ENCODE measurements at places on chromosomes 16 and 17.

DNA sequence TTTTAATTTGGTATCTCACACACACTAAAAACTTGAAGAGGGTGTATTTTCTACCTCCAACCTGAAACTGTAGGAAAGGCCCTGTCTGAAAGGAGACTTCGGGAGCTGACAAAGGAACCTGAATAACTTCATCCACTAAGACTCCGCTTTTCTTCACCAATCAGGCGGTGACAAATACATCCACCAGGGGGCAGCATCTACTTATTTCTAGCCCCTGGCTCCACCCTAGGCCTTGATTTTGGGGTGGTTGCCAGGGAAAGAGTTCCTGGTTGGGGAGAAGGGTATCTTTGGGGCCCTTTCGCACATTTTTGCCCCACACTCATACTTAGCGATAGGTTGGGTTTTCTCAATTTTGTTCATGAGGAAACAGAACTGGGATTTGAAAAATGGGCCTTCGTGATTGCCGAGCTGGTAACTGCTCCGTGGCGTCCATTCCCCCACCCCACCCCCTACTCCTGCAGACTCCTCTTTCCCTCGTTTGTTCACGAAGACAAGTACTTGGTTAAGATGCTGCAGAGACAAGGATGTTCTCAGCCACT lies 4.8 kb upstream of the ARL4D start:
- peak; percentile 83 for DNase-seq

- DNase-seq = no peak
These were observed 5.4 kb upstream of the PRR35 start for GRCh38 chr16:554640-555365.

GRCh38 chr16:54477714-54478113 lies 191.1 kb upstream of the IRX3 start:
- no peak for DNase-seq

GRCh38 chr17:77269696-77270681 lies 129.2 kb downstream of the SEC14L1 start:
- DNase-seq = no peak

DNA sequence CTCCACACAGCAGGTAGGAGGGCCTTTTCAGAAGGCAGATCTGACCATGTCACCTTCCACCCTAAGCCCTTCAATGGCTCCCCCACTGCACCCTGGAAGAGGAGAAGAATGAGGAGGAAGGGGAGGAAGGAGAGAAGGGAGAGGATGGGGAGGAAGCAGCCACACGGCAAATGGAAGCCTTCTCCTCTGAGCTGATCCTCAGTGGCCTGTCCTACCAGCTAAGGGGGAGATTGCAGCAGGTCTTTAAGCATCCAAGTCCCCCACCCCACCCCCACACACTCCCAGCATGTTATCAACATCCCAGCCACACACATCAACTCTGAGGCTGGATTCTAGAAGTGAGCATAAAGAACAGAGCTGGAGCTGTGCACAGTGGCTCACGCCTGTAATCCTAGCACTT lies 46.2 kb upstream of the RBFOX3 start:
- DNase-seq = no peak

DNA sequence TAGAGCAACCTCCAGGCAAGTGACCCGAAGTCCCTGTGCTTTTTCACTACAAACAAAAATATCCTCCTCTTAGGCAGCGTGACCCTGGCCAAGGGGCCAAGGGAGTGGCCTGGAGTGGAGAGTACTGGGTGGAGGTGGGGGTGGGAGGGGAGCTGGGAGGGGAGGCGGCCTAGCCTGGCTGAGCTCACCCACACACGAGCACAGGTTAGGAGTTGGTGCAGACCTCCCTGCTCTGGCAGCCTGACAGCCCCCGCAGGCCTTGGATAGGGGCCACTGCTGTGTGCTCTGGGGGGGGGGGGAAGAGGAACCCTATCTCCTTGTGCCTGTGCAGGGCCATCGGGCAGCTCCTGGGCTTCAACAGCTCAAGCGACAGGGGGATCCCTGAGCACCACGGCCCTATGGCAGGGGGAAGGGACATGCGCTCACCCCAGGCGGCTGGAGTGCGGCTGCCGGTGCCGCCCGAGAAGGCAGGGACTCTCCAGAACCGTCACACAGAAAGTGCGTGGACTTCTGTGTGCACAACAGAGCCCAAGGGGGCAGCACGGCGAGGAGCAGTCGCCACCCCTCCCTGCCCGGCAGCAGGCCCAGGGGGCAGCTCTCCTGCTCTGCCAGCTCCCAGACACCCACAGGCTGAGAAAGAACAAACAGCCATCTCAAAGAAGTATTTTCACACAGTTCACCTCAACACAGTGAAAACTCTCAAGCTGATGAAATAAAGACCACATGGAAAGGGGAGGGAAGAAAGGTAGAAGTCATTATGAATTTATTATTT lies 13.3 kb downstream of the SLC16A3 start:
- peak; percentile 75 for DNase-seq

DNA sequence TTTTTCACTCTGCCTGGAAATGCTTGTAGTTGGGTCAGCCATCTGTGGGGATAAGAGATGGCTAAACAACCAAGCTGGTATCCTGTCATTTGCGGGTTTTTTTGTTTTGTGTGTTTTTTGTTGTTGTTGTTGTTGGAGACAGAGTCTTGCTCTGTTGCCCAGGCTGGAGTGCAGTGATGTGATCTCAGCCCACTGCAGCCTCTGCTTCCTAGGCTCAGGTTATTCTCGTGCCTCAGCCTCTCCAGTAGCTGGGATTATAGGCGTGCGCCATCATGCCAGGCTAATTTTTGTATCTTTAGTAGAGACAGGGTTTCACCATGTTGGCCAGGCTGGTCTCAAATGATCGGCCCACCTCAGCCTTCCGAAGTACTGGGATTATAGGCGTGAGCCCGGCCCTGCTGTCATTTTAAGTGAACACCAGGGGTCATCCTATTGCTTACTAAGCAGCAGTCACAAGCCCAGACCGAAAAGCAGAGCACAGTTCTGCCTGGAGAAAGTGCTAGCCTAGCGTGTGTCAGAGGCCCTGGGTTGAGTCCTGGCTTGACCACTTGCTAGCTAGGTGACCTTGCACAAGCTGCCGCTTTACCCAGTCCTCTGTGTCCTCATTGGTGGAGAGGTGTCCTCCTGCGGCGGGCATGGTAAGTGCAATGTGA lies 4.6 kb downstream of the SMCR8 start:
- DNase-seq = no peak

GRCh38 chr17:58079300-58080033 lies 3.8 kb upstream of the DYNLL2 start:
- no peak for DNase-seq

GRCh38 chr16:83308414-83308813 lies 499.4 kb upstream of the HSBP1 start:
- DNase-seq = no peak

DNA sequence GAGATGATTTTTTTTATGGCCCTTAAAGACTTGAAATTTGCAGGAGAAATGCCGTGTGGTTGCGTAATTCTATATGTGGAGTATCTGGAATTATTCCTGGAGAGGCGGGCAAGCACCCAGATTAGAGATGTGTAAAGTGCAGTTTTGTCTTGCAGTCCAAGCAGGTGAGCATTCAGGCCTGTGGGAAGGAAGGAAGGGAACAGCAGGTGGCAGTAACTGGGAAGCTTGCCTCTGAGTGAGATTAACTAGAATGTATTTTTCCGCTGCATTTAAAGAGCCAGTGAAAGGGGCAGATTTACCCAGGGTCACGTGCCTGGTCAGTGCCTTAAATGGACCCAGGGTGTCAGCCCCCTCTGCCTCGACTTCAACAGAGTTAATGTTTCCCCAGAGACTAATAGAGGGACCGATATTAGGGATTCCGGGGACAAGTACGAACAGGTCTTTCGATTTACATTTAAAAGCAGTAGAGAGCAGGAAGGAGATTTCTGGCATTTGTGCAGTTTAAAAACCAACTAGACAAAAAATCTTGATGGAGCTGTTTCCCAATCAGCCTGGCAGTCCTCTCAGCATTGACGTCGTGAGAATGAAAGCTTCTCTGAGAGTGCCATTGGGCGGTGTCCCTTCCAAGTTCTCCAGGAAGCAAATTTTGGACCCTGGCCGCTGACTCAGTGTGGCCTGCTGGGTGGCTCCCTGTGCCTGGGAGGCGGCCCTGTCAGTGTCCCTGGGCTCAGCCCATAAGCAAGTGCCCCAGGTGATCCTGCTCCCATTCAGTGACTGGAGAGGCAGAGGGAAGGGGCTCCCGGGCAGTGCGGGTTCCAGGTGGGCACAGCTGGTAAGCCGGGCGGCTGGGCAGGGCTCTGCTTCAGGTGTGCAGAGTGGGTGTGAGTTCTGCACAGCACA lies 38.2 kb downstream of the KSR1 start:
- peak; percentile 71 for DNase-seq

DNA sequence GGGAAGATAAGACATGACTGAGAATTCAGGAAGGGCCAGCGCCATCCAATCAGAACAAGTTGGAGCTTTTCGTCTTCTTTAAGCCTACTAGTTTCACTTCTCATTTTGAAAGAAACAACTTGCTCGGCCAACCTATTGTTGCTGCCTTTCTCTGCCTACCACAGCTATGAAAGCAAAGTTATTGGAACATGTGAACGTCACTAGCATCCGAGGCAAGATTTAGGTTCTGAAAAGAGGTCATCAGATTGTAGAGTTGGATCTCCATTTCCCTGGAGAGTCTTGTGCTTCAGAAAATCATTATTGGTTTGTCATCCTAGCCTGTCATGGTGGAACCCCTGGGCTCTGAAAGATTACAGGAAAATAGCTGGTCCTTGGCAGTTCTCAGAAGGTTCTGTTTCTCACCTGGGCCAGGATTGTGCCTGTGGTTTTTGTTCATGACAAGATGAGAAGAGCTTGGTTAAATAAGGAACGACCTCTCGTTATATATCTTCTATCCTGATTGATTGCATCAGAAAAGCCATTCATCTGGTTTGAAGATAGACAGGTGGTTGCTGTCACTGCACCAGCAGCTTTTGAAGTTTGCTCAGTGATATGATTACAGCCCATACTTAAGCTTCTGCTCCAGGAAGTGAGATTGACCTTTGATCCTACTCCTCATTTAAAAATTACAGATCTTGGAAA lies 25.3 kb downstream of the CDH13 start:
- DNase-seq = no peak

DNA sequence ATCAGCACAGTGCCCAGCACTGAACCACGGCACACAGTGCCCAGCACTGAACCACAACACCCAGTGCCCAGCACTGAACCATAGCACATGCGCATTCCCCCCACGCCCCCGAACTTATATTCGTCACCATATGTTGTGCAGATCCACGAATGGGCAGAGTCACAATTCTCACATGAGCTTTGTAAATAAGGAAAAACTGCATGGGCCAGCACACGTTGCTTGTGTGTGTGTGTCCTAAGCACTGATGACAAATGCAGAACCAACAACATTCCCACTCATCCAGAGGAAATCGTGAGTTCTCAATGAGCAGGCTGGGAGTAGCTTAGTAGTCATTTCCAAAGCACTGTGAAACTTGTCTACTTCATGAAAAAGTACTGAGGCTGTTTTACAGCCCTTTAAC lies 70.0 kb downstream of the ADCY9 start:
- DNase-seq = no peak

GRCh38 chr16:88960516-88960915 lies 16.5 kb downstream of the CBFA2T3 start:
- DNase-seq = no peak

- no peak for DNase-seq
These were observed 599.6 kb downstream of the TMEM114 start for GRCh38 chr16:7990626-7991260.

DNA sequence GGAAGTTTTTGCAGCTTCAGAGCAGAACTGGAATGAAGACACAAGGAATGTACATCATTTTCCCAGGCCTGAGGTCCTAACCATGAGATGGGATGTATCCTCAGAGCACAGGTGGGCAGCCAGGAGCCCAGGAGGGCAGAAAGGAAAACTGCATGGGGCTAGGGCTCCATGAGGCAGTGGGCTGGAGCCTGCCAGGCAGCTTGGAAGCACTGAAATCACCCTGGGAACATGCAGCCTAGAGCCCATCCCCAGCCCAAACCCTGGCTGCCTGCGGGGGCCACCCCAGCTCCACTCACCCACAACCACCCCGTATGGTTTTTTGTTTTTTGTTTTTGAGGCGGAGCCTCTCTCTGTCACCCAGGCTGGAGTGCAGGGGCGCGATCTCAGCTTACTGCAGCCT lies 86.2 kb upstream of the SIAH1 start:
- DNase-seq = no peak

DNA sequence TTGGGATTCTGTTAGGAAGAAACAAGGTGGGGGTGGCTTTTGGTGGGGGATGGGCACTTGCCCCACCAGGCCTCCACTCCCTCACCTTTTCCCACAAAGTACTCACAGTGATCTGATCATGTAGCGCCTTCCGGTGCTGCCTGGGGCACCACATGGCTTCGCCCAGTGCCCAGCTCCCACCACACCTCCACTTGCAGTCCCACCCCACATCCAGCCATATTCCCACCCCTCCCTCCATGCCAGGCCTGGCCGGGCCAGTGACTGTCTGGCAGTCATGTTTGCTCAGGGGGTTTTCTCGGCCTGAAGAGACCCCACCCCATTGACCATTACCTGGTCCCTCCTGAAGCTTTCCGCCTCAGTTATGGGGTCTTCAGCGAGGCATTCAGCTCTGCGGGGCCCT lies 201.5 kb downstream of the SPECC1 start:
- no peak for DNase-seq

DNA sequence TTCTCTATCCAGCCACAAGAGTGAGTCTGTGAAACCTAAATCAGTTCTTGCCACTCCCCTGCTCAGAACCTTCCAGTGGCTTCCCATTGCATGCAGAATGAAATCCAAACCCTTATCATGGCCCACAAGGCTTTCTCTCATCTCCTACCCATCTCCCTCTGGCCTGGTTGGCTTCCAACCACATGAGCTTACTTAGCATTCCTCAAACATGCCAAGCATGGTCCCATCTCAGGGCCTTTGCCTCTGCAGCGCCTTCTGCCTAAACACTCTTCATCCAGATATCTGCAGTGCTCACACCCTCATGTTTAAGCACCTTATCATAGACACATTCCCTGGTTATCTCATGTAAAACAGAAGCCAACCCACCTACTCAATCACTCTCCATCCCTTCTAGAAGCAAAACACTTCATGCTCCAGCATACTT lies 15.5 kb downstream of the TK2 start:
- DNase-seq = no peak

DNA sequence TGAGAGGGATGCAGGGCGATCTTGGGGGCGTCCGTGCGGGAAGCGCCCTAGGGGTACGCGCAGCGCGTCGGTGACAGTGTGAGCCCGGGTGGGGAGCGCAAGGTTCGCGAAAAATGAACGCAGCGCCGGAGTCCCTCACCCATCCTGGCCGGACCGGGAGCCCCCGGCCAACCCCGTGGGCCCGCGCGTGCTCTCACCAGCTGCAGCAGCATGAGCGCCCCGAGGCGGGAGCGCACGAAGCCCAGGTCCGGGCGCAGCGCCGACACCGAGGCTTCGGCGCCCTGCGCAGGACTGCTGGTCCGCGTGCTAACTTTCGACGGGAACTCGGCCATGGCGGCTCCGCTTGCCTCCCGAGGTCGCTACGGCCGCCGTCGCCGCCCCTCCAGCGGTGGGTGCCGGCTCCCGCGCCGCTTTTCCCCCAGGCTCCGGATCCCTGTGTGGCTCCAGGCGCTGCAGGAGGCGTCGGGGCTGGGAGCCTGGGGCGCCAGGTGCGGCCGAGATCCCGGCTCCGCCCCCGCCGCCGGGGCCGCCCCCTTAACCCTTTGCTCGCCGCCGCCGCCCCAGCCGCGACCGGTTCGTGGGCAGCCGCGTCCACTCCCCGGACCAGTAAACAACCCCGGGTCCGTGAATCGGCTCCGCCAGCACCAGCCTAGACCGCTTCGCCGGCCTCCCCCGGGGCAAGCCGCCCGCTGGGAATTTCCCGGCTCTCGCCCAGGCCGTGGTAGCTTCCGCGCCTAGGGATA lies at the start of gene PLLP:
Gene PLLP, minus strand, starts transcription at position 464 of the 743 bp plus-strand sequence. Its CDS starts 132 bp downstream, at position 332.
- peak; percentile 56 for DNase-seq

- DNase-seq = peak; percentile 92
These were observed 1.2 kb downstream of the NGFR start for GRCh38 chr17:49496183-49496866.

Data from left ventricle myocardium superior (tissue), 1 donor.